ENCODE measurements at places on chromosomes 4 and X. TPM values are rescaled to one million over a fixed set of nuclear protein-coding genes. Genes with fewer than 3 reads are reported as not detected.

The TIMM17B gene
- 44.5 TPM for total RNA-seq

- no peaks in the 10 kb centered on the region for H3K36me3 ChIP-seq
- no peak overlapping the region for H3K4me3 ChIP-seq
- H3K4me1 ChIP-seq: peaks cover 2% of the 10 kb centered on the region
- DNase-seq: no peak
These were observed 32.3 kb upstream of the IQSEC2 start for GRCh38 chrX:53313728-53314105.

GRCh38 chr4:78653655-78654054 lies 102.1 kb downstream of the ANXA3 start:
- DNase-seq: no peak
- H3K4me3 ChIP-seq: no peak overlapping the region
- peaks cover 3% of the 10 kb centered on the region for H3K36me3 ChIP-seq
- no peaks in the 10 kb centered on the region for H3K27me3 ChIP-seq
- no peak overlapping the region for H3K27ac ChIP-seq
- H3K4me1 ChIP-seq: peaks cover 33% of the 10 kb centered on the region

GRCh38 chr4:103002551-103002950 lies 17.0 kb downstream of the SLC9B1 start:
- no peak for DNase-seq
- H3K27me3 ChIP-seq: no peaks in the 10 kb centered on the region
- H3K4me3 ChIP-seq: no peak overlapping the region
- H3K36me3 ChIP-seq: peaks cover 13% of the 10 kb centered on the region
- H3K27ac ChIP-seq: no peak overlapping the region

DNA sequence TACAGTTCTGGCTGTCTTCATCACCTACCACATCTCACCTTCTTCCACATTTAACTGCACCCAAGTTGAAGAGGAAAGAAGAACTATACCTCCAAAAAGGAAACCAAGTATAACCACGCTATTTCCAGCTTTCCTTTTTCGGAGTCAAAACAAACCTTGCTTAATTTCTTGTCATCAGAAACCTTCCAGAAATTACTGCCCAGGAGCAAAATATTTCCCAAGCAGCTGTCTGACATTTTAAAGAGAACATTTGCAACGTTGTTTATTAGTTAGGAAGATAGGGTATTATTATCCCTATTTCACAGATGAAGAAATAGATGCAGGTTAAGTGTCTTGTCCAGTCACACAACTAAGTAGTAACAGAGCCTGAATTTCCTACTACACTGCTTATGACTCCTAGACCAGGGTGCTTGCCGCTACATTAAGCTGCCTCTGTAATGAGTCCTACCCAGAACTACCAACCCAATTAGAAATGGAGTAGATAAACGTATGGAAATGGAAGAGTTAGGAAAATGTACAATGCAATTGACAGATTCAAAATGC lies 2.2 kb upstream of the ACSL4 start:
- H3K27me3 ChIP-seq: no peaks in the 10 kb centered on the region
- H3K4me1 ChIP-seq: peaks cover 9% of the 10 kb centered on the region
- H3K36me3 ChIP-seq: peaks cover 7% of the 10 kb centered on the region
- no peak overlapping the region for H3K4me3 ChIP-seq
- no peak overlapping the region for H3K27ac ChIP-seq
- no peak for DNase-seq

The MAGEA11 gene
- not detected for total RNA-seq

The CT45A5 gene
- total RNA-seq: not detected

The CTPS2 gene
- total RNA-seq: 6.9 TPM

DNA sequence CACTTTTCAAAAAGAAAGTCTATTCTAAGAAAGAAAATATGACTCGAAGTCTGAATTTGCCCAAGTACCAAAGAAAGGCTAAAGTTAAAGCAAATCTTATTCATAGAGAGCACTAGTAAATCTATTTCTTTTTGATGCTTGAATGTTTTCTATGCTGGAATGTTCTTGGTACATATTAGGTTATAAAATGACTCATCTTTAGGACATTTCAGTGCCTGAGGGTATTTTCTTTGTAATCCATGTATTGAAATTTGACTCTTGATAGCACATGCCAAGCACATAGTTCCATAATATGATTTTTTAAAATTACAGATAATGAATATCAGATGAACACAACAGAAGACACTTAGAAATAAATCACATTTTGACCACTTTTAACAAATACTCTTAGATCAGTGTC lies 232.8 kb downstream of the TRIML1 start:
- no peaks in the 10 kb centered on the region for H3K4me1 ChIP-seq
- H3K27ac ChIP-seq: no peak overlapping the region
- no peak overlapping the region for H3K4me3 ChIP-seq
- no peaks in the 10 kb centered on the region for H3K36me3 ChIP-seq

Data from activated naive CD8-positive, alpha-beta T cell treated with anti-CD3 and anti-CD28 coated beads, Interleukin-2, amount 10 ng/mL, durations not matched to agents 7 days and 5 days (primary cell).